Cortex of kidney (tissue), 1 donor: ENCODE measurements at places on chromosomes 4 and X.
A peak's percentile ranks its signal among the peaks of the same experiment; 100 is the strongest.

DNA sequence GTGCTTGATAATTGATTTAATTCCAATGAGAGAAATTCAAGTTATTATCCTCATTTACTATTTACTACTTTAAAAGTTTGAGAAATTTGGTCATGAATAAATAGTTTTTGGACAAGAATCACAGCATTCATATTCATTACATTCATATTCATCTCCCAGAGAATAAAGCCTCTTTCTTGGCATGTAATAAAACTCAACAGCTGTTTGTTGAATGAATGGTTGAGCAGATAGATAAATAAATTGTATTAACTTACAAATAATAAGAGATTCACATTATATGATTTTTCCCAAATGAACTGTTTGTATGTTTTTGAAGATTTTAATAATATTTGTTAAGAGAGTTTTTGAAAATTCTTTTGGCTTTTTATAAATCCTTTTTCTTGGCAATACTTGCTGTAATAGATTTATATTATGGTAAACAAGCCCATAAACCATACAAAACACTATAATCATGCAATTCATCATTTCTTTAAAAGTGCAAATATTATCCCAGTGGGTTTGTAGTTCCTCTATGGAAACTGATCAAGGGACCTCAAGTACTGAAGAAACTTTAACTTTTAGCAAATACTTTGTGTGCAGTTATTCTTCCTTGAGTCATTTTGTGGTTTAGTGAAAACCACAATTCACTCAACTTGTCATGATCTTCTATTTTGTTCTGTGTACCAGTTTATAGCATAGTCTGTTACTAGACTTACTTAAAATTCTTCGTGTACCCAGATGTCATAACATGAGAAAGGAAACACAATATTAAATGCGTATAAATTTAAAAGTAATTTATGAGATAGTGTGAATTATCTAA, 371.8 kb downstream of the ADGRL3 start:
- DNase-seq, result no peak

- DNase-seq, result no peak
These were observed 29.0 kb downstream of the CLDN22 start for GRCh38 chr4:183291070-183291469.

GRCh38 chr4:121794505-121795188, 6.5 kb upstream of the EXOSC9 start:
- DNase-seq, result no peak

GRCh38 chrX:155127465-155127864, 56.2 kb downstream of the BRCC3 start:
- no peak for DNase-seq

GRCh38 chrX:2224161-2224560, 276.6 kb downstream of the DHRSX start:
- no peak for DNase-seq

DNA sequence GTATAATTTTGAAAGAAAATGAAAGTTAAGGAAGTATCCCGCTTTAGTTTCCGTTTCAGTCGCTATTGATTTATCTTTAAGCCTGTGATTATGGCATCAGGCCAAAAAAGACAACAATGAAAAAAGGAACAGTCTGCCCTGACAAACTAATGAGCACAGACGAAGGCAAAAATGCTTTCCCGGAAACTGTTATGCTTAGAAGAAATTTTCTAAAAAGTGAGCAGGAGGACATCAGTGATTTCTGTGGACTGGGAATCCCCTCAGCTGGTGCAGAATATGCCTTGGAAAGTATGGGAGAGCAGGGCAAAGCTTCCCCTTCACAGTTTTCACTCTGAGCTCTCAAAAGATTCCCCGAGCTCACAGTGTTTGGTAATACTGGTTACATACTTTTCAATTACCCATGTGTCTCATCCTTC, 5.1 kb upstream of the CXCL10 start:
- DNase-seq, result no peak

GRCh38 chr4:957231-957580, 16.2 kb downstream of the DGKQ start:
- no peak for DNase-seq

GRCh38 chrX:80747832-80748231, 61.8 kb downstream of the BRWD3 start:
- no peak for DNase-seq

- DNase-seq, result peak; percentile 22
These were observed 760 bp downstream of the TMEM165 start for GRCh38 chr4:55396308-55397125.

GRCh38 chr4:136644279-136644678, 888.0 kb downstream of the PCDH18 start:
- DNase-seq, result no peak
